ENCODE measurements at places on chromosomes 5 and 9.

DNA sequence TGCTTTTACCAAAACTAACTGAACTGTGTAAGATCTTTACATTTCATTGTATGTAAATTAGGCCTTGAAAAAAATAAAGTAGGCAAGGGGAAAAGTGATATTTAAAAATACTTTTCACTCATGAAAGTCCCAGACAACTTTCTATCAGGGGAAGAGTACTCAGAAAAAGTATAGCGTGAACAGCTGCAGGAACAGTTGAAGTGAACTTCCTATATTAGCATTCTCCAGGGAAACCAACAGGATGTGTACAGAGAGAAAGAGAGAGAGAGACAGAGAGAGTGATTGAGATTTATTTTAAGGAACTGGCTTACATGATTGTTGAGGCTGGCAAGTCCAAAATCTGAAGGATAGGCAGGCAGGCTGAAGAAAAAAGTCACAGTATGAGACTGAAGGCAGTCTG, 42.0 kb downstream of the ERMP1 start:
- peaks cover 3% of the 10 kb centered on the region for H3K4me1 ChIP-seq
- H3K27me3 ChIP-seq: no peaks in the 10 kb centered on the region
- H3K36me3 ChIP-seq: peaks cover 10% of the 10 kb centered on the region
- no peak overlapping the region for H3K27ac ChIP-seq
- no peak overlapping the region for H3K4me3 ChIP-seq

DNA sequence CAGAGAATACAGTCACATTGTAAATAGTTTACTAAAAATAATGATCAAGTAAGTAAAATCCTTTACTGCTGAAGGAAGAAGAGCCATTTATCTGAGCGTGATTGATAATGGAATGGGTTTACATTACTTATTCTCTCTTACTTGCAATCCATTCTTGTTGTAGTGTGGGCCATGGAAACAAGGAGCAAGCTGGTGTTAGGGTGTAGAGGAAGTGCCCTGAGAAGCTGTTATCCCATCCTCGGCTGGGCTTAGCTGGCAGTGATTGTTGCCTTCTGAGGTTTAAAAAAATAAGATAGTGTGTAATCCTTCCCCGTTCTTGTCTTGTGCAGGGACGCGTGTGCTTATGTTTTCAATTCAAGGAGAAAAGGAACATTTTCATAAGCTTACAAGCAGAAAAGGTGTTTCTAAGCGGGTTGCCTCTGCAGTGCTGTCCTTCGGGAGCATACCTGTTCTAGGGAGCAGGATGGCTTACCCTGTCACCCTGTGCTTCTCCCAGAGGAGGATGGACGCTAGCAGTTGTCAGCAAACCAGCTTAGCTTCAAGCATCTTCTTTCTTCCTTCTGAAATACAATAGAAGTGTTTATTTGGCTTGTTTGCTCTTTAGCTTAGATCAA, 188.3 kb downstream of the ARHGEF28 start:
- H3K27me3 ChIP-seq: no peaks in the 10 kb centered on the region
- no peak for DNase-seq
- H3K27ac ChIP-seq: no peak overlapping the region
- no peaks in the 10 kb centered on the region for H3K36me3 ChIP-seq
- H3K4me3 ChIP-seq: no peak overlapping the region
- H3K4me1 ChIP-seq: no peaks in the 10 kb centered on the region

DNA sequence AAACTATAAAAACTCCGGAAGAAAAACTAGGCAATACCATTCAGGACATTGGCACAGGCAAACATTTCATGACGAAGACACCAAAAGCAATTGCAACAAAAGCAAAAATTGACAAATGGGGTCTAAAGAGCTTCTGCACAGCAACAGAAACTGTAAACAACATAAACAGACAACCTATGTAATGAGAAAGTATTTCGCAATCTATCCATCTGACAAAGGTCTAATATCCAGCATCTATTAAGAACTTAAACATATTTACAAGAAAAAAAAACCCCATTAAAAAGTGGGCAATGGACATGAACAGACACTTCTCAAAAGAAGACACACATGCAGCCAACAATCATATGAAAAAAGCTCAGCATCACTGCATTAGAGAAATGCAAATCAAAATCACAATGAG, 498.6 kb downstream of the HINT1 start:
- H3K4me1 ChIP-seq: no peaks in the 10 kb centered on the region
- DNase-seq: no peak
- H3K36me3 ChIP-seq: no peaks in the 10 kb centered on the region
- no peak overlapping the region for H3K27ac ChIP-seq
- H3K4me3 ChIP-seq: no peak overlapping the region

DNA sequence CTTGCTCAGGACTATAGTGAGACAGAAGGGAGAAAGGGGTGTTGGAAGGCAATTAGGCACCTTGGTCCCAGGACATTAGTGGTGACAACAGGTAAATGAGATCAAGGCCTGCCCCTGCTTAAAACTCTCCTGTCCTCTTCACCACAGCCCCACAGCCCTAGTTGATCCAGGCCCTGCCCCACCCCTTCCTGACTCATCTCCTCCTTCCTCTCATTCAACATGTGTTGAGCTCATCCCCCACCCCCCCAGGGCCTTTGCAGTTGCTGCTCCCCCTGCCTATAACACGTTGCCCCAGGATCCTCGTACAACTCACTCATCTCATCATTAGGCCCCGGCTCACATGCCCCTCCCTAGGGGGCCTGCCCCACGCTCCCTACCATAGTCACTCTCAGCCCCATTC, 66.8 kb downstream of the TSPAN17 start:
- no peak overlapping the region for H3K4me3 ChIP-seq
- H3K27me3 ChIP-seq: no peaks in the 10 kb centered on the region
- DNase-seq: no peak
- no peaks in the 10 kb centered on the region for H3K4me1 ChIP-seq

DNA sequence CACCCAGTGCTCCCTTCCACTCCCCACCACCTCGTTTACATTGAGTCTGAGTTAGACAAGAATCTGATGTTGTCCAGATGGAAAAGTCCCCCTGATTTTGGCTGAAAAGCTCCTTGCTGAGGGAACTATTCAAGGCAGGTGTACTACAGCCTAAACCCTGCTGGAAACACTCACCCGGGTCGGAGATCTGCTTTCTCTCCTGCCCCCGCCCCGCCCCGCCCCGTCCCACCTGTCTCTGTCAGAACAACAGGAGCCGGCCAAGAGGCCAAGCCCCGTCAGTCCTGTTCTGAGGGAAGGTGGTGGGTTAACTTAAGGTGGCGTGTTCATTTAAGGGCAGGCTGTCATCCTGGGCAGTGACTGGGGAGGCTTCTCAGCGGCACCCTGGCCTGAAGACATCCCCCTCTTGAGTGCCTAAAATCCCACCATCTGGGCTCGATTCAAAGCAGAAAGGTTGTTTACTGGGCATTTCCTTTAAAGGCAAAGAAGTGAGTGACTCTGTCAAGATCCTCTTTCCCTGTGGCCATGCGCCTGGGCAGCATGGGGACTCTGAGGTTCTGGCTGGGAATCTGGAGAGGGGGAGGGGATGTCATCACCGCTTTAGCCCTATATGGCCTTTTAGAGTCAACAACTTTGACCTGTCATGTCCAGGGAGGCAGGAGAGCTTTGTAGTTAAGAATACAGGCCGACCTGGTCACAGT, 71.1 kb upstream of the NEURL1B start:
- H3K4me1 ChIP-seq: no peaks in the 10 kb centered on the region
- DNase-seq: no peak
- H3K27me3 ChIP-seq: no peaks in the 10 kb centered on the region
- no peaks in the 10 kb centered on the region for H3K36me3 ChIP-seq

DNA sequence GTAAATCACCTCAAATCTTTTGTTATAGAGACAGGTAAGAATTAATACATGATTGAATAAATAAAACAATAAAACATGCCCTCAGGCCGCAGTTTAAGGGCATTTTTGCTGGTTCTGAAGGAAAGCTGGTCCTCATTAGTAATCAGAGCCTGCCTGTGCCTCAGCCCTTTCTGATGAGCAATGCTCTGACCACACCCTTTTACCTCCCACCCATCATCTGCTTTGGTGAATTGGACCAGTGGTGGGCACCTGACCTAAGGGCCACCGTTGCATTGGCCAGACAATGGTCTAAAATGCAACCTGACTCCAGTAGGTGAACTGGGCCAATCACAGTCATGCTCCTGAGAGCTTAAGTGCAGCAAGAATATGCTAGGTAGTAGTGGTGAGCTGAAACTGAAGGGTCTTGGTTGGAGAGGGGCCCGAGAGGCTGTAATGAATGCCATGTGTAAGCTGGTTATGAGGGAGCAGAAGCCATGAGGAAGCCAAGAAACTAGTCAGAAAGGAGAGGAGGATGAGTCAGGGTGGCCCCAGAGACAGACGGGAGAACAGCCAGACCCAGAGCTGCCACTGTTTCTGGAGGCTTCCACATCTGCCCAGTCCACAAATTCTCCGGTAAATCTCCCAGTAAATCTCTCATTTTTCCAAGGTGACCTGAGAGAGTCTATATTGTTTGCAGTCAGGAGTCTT, 45.5 kb upstream of the ZSWIM6 start:
- DNase-seq: no peak
- no peaks in the 10 kb centered on the region for H3K36me3 ChIP-seq
- H3K4me3 ChIP-seq: no peak overlapping the region
- H3K27ac ChIP-seq: no peak overlapping the region
- no peaks in the 10 kb centered on the region for H3K4me1 ChIP-seq

DNA sequence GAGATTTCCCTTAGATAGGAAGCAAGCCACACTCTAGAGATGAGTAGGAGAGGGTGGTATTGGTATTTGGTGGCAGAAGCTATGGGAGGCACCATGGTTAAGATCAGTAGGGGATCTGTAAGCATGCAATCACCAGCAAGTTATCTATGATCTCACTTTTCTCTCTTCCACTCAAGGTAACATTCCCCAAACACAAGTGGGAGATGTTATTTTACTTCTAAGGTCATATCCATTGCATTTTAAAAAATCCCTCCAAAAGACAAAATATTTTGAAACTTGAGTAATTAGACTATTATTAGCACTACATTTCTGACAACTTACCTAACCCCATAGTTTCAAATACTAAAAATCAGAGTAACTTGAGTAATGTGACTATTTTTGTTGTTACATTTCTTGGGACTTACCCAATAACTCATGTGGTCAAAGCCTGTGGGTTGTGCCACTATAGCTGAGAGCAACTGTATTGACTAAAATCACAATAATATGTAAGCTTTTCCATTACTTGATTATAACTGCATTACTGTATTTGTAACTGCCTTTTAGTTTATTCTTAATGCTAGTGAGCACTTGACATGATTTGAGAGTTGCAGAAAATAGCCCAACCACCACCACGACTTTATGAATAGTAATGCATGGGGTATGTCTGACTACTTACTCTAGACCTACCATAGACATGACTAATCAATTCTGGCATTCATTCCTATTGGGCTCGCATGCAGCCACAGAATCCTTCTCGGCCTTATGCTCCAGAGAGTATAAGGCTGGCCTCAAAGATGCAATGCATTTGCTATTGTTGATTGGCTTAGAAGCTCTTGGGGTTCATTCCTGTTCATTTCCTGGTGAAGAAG, 264.7 kb downstream of the TRIM32 start:
- no peaks in the 10 kb centered on the region for H3K36me3 ChIP-seq
- no peak overlapping the region for H3K27ac ChIP-seq
- H3K4me3 ChIP-seq: no peak overlapping the region
- no peak for DNase-seq
- H3K27me3 ChIP-seq: no peaks in the 10 kb centered on the region
- H3K4me1 ChIP-seq: no peaks in the 10 kb centered on the region

DNA sequence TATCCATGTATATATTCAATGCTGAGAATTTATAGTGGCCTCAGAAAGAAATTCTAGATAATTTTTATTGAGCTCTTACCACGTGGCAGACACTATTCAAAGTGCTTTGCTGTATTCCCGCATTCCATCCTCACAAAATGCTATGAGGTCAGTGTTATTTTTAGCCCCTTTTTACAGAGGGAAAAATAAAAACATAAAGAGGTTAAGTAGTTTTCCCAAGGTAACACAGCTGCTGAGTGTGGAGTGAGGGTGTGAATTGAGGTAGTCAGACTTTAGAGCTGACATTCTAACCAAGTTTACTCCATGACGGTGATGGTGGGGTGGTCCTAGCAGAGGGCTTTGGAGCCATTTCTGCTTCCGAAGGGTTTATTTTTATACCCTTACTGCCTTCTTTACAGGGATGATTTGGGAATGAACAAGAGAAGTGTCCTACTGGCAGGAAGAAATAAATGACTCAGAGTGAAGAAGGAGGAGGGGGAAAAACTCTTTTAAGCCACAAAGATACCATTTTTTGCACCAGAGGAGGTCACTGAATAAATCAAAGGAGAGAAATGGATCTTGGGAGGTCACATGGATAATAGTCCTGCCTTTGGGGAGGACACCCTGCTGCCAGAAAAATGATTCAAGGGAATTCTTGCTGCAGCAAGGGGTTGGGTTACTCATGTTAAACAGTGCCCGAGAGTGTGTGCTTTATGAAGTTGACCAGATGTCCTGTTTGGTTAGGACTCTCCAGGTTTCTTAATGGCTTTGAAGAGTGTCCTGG, 76.1 kb downstream of the HMHB1 start:
- DNase-seq: no peak
- H3K4me1 ChIP-seq: no peaks in the 10 kb centered on the region
- H3K27ac ChIP-seq: no peak overlapping the region
- no peaks in the 10 kb centered on the region for H3K27me3 ChIP-seq

DNA sequence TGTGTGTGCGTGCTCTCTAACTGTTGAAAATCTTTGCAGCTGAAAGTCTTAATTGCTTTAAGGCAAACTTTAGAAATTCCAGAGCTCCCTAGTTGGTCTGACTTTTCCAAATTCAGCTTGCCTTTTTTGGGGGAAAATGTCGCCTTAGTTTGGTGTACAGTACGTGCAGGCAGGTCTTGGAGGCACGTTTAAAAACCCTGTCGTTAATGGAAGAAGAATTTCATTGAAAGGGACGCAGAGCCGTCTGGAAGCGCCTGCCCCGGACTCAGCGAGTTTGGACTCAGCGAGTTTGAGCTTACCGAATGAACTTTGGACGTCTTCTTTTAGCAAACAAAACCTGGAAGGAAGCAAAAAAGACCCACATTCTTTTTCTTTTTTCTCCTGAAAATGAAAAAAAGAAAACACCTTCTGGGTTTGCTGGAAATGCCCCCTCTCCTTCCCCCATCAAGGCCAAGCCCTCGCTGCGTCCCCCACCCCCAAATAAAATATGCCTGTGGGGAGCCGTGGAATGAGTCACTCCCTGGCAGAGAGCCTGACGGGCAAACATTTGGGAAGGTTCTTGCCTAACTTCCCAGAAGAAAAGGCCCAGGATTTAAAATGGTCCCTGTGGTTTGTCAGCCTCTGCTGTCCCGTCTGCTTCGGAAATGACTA, 1.5 kb downstream of the NEK6 start:
- no peak overlapping the region for H3K4me3 ChIP-seq
- peak overlapping the region; percentile 63 for H3K27ac ChIP-seq
- H3K4me1 ChIP-seq: peaks cover 39% of the 10 kb centered on the region
- DNase-seq: peak; percentile 79

GRCh38 chr5:175734016-175734415, 76.1 kb downstream of the HRH2 start:
- H3K4me3 ChIP-seq: no peak overlapping the region
- peaks cover 12% of the 10 kb centered on the region for H3K27me3 ChIP-seq
- H3K4me1 ChIP-seq: no peaks in the 10 kb centered on the region
- DNase-seq: no peak

All from adrenal gland (tissue), 19 donors.